ENCODE measurements at places on chromosomes 6 and 20.
A peak's percentile ranks its signal among the peaks of the same experiment; 100 is the strongest.

DNA sequence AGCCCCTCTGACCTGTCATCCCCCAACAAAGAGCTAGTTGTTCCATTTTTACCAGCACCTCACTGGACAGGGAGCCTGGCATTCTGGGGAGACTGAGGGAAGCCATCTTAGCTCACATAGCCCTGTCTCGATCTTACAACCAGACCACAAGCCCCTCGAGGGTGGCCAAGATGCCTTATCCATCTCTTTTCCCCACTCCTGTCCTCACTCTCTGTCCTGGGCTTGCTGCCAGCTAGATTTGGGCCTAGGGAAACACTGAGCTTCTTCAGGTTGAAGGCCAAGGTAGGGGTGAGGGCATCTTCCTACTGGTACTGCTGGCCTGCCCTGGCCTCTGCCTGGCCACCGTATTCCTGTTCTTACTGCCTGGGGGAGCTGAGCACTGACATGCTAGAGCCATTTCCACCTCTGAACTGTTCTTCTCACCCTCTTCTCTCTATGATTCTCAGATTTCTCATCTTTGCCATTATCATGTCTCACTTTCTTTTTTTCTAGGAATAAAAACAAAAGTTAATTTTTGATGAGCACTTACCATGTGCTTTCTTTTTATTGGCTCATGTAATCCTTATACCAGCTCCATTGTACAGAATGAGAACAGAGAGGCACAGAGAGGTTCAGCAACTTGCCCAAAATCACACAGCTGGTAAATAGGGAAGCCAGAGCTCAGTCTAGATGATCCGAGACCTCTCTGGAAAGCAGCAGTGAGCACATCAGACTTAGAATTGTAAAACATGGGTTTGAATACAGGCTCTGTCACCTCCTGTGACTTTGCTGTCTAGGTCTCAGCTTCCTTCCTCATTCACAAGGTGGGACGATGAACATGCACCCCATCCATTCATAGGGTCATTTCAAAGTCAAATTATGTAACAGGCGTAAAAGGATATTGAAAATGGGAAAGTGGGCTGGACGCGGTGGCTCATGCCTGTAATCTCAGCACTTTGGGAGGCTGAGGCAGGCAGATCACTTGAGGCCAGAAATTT lies 28.7 kb downstream of the FGD2 start:
- no peak for DNase-seq

GRCh38 chr6:99307295-99307907 lies 42.1 kb downstream of the FAXC start:
- no peak for DNase-seq

GRCh38 chr6:131831886-131832285 lies 24.1 kb downstream of the ENPP1 start:
- DNase-seq = no peak

- no peak for DNase-seq
These were observed 427.1 kb upstream of the NOX3 start for GRCh38 chr6:155882527-155883333.

- no peak for DNase-seq
These were observed 333.8 kb downstream of the TFAP2A start for GRCh38 chr6:10081075-10081474.

DNA sequence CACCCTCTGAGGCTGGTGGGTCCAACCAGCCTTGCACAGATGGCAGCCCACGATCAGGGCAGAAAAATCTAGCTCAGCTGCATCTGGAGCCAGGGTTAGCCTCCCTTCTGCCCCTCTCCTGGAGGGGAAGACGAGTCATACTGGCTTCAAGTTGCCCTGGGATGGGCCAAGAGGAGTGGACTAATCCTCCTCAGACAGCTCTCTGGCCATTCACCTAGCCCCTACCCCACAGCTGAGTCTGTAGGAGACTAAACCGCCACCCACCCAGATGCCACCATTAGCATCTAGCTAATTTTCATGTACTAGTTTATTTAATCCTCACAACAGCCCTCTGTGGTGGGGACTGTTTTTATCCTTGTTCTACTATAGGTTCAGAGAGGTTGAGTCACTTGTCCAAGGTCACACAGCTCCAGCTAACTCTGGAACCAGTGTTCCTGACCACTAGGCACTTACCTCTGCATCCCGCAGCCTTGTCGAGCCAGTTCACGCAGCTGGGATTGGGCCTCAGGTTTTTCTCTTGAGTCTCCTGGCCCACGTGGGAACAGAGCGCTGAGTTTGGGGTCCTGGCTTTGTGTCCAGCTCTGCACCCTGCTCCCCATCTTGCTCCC lies 48.5 kb upstream of the CCDC167 start:
- no peak for DNase-seq

- peak; percentile 12 for DNase-seq
These were observed 15.0 kb downstream of the TRAPPC3L start for GRCh38 chr6:116530436-116530835.

GRCh38 chr20:56731476-56731875 lies 102.4 kb downstream of the TFAP2C start:
- no peak for DNase-seq

DNA sequence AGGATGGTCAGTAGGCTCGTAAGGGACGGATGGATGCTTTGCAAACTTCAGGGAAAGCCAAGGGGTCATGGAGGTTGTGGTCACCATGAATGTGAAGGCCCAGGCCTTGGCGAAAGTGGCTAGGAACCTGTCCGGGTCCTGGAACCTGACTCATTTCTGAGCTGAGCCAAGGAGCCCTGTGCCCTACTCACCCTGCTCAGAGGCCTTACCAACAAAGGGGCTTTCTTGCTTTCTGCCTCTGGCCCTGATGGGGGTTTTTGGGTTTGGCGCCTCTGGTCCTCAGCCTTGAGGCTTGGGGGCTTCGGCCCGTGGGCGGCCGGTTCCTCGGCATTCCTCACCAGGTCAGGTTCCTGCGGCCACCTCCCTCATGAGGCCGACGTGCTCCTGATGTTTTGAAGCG lies 155.1 kb downstream of the DTNBP1 start:
- DNase-seq = no peak

DNA sequence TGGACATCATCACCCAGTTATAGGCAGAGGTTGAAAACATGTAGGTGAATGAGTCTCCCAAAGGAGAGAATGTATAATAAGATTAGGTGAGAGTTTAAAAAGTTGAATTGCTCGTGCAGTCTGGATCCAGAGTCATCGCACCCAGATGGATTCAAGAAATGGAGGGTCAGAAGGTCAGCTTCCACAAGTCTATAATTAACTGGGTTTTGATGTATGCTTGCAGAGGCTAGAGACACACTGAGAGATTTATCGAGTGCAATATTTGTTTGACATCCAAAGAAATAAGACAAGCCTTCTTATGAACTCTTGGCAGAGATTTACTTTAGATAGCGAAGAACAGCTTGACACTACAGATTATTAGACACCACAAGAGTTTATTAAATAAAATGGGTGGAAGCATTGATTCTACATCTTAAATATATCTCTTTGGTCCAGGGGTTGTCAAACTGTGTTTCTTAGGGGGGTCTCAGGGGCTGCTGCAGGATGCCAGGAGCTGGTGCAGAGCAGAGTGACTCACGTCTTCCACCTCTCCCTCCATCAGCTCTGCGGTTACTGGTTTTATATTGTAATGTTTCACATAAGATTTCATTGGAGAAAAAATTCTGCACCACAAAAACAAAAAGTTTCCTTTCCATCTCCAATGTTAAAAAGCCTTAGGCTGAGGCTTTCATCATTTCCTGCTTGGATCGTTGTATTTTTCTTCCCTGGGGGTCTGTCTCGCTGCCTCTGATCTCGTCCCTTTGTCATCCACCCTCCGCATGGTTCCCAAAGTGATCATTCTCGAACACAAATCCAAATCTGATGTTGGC lies 176.2 kb upstream of the AHI1 start:
- no peak for DNase-seq

DNA sequence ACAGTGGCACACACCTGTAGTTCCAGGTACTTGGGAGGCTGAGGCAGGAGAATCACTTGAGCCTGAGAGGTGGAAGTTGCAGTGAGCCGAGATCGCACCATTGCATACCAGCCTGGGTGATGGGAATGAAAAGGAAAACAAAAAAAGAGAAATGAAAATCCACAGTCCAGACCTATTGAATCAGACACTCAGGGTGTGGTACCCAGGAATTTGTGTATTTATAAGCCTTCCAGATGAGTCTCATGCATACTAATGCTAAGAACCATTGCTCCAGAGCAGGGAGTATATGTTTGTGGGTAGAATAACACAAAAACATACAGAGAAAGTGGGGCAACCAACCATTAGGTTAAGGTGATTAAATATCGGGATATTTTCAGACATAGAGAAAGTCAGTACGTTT lies 36.1 kb upstream of the PLCB4 start:
- no peak for DNase-seq

DNA sequence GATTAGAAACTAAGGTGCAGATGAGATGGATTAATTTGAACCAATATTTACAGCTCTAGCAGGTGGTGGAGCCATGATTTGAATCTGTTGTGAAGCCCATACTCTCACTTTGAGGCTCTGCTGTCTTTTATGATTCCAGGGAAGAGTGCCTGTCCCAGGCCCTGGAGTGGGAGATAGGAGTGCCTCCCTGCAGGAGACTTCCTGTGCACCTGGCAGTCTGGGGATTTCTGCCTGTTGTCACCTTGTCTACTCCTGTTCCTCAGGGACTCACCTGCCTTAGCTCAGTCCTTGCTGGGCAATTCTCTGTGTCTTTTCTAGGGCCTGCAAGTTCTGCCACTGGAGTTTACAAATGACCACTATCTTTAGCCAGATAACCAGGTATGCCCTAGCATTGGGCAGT lies 46.3 kb downstream of the SCAND1 start:
- DNase-seq = no peak

- no peak for DNase-seq
These were observed 10.8 kb downstream of the APMAP start for GRCh38 chr20:24981790-24982189.

GRCh38 chr6:39714802-39715201 lies 10.4 kb downstream of the KIF6 start:
- no peak for DNase-seq

- DNase-seq = no peak
These were observed 135.1 kb downstream of the KIF16B start for GRCh38 chr20:16438100-16438499.

DNA sequence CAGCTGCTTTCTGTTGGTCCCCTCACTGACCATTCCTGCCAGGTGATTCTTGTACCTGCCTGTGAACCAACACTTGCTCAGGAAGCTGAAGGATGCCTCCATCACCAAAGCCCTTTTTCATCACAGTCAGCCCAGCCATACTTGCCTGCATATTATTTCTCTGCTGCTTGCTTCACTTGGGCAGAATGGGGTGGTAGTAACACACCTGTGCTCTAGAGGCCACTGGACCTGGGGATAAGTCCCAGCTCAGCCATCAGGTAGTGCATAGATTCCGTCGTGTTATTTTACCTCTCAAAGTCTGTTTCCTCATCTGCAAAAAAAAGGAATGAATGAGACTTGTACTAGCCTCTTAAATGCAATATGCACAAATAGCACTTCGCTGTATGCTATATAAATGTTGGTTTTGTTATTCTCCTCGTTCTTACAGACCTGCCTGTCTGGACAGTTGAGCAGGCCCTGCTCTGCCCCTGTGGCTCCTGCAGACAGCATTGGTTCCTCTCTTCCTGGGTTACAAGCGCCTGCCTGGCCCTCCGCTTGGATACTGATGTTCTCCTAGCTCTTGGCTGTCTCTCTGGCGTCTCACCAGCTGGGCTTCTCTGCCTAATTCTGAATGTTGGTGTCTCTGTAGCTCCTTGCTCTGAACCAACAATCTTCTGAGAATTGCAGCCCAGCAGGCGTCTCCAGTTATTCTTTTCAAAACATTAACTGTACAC lies 151.8 kb downstream of the UNC5CL start:
- DNase-seq = no peak

DNA sequence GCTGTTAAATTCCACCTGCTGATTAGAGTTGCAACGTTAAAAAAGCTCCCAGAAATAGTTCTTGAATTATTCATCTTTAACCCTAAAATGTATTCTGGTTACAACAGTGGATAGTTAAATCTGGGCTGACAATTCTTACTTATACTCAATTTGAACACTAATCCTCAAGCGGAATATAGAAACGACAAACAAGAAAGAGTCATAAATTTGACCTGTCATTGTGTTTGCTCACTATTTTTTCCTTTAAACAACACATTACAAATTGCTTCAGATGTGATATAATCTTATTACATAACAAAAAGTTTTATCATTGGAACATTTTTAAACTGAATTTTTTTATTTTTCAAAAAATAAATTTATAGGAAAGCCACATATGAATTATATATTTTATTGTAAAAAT lies 104.5 kb upstream of the RNF217 start:
- no peak for DNase-seq

- DNase-seq = no peak
These were observed 23.0 kb upstream of the FAM8A1 start for GRCh38 chr6:17577059-17577458.

DNA sequence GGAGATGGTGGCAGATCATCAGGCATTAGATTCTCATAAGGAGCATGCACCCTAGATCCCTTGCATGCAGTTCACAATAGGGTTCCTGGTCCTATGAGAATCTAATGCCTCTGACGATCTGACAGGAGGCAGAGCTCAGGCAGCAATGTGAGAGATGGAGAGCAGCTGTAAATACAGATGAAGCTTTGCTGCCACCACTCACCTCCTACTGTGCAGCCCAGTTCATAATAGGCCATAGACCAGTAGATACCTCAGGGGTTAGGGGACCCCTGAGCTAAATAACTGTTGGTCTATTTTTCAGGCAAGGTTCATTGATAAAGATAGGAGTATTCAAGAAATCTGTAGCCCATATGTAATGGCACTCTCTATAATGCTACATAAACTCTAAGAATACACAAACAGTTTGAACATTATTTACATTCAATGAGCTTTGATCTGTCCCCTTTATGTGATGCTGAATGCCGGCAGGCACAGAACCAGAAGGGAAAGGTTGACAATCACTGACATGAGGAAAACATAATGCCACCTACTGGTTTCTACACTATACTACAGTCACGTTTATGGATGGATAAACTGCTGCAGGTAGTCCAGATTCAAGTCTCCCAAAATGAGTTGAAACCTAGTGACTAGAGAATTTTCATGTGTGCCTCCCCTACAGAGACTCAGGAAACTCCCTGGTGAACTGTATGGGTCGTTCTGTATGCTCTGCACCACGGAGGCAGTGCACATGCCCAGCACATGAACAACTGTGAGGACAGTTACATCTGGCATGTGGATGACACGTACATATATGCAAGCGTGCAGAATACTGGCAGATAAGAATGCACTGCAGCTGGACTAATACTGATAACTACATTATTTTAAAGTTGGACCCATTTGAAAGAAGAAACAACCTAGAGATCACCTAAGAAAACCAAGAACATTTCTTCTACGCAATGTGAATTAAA lies 72.0 kb downstream of the DST start:
- no peak for DNase-seq

DNA sequence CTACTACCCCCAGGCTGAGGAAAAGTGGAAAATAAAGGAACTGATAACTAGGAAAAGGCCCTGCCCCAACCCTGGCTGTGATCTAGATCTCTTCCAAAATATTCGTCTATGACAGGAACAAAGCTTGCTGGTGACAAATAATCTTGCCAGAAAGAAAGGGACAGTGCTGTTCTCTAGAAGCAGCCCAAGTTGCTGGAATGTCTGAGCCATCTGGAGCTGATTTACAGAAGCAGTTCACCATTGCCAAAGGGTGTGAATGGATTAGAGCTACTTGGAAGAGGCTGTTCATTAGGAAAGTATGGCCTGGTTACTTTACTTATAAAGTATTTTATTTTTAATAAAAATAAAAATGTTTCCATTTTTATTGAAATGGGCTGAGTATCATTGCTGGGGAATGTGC lies 146.3 kb downstream of the EPM2A start:
- DNase-seq = no peak

All from NCI-H2107 (cell line).